T-helper 1 cell (primary cell): ENCODE measurements at places on chromosomes 6 and 20.
A peak's percentile ranks its signal among the peaks of the same experiment; 100 is the strongest.

GRCh38 chr6:39897698-39898097, 36.6 kb downstream of the MOCS1 start:
- no peak for DNase-seq

DNA sequence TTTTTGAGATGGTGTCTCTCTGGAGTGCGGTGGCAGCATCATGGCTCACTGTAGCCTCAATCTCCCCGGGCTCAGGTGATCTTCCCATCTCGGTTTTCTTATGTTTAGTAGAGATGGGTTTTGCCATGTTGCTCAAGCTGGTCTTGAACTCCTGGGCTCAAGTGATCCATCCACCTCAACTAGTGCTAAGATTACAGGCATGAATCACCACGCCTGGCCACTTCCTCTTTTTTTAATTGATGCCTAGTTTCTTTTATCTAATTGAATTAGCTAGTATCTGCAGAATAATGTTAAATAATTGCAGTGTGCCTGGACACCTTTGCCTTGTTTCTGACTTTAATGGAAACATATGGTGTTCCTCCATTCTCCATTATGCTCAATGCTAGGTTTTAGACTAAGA, 38.4 kb upstream of the SLC22A16 start:
- DNase-seq = no peak

DNA sequence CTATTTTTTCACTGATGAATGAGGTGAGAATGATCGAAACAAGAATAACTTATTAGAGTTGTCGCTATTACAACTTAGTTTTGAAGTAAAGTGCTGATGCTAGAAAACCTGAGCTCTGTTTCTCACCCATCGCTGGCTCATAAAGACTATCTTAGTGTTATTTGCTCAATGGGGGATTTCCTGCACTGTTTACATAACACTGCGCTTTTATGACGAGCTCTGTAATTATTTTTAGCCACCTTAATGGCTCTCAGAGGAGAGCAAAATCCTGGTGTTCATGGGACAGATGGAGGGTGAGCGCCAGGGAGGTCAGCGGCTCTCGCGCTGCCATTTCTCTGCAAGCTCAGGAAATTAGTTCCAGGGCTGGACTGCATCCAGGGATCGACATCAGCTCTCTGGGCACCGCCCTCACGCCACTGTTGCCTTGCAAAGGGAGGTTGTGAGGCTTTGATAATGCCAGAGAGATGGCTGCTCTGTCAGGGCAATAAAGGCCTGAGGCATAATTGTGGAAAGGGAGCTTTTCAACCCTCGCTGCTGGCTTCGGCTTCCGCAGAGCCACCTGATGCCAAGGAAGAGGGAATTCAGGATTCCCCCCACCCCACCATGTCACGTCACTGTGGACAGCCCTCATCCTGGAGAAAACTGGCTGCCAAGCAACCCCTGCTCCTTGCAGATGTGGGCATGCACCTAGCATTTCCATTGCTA, 72.0 kb downstream of the DACT2 start:
- no peak for DNase-seq

- DNase-seq = no peak
Observed at GRCh38 chr6:93319304-93319703, 100.1 kb downstream of the EPHA7 start.

DNA sequence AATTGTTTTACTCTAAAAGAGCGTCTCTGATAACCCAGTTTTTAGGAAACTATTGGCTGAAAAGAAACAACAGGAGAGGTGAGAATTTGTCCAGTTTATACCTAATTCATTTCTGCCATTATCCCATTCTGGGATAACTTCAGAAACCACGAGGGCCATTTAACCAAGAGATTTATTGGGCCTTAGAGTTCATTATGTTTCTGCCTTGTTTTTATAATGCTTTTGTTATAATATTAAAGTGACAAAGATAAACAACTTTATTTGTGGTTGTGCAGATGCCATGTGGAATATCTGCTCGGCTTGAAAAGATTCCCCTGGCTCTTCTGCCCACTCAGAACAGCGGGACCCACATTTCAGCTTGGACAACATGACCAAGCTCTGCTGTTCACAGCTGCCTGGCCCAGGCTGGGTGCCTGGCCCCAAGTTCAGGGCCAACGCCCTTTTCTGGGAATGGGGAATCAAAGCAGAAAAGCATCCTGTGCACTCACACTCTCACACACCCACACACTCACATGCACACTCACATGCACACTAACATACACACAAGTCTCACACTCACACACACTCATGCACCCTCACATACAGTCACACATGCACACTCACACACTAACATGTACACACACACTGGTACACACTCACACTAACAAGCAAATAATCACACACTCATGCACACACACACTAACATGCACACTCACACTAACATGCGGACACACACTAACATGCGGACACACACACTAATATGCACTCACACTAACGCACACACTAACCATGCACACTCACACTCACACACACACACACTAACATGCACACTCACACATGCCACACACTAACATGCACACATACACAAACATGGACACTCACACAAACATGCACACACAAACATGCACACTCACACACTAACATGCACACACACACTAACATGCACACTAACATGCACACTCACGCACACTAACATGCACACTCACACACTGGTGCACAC, 86.7 kb upstream of the NEDD9 start:
- no peak for DNase-seq

DNA sequence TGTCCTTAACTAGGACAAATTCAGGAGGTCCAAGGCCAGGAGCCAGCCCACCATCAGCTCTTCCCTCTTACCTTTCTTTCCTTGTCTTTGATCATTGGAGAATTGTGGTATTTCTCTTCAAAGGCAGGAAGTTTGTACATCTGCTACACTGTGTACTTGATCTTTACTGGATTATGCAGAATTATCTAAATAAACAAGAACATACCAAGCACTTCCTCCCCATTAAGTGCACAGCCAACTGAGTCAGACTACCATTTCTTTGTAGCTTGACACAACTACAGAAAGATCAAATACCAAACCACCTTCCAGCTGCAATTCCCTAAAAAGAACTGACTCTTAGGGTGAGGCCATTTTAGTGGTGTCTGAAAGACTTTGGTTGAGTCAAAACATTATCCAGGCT, 195.1 kb downstream of the HDGFL1 start:
- no peak for DNase-seq

- no peak for DNase-seq
Observed at GRCh38 chr6:92682516-92683398, 736.6 kb downstream of the EPHA7 start.

- DNase-seq = peak; percentile 42
Observed at GRCh38 chr20:57654363-57654997, 34.3 kb upstream of the ZBP1 start.

GRCh38 chr20:57522380-57523140, 2.4 kb downstream of the CTCFL start:
- DNase-seq = no peak

GRCh38 chr6:35521235-35521634, 8.5 kb upstream of the TULP1 start:
- DNase-seq = no peak

- no peak for DNase-seq
Observed at GRCh38 chr20:19322061-19322985, 109.9 kb downstream of the SLC24A3 start.

DNA sequence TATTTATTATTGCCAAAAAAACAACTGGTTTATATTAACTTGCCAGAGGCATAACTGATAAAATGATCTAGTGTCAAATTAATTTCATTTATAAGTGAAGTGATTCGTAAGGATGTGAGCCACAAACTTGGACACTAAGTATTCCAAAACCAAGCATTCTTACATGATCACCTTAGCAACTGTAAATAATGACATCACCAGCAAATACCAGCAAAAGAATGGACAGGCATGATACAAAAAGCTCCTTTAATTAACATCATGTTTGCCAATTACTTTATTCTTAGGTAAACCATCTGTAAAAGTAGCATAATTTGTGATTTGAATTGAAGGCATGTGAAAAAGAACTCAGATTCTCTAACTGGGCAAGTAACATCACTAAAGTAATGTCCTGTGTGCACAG, 17.2 kb upstream of the FNDC1 start:
- no peak for DNase-seq

GRCh38 chr20:33669873-33670640, 3.3 kb downstream of the ACTL10 start:
- DNase-seq = no peak

GRCh38 chr6:140208286-140208685, 833.8 kb upstream of the CITED2 start:
- DNase-seq = no peak

DNA sequence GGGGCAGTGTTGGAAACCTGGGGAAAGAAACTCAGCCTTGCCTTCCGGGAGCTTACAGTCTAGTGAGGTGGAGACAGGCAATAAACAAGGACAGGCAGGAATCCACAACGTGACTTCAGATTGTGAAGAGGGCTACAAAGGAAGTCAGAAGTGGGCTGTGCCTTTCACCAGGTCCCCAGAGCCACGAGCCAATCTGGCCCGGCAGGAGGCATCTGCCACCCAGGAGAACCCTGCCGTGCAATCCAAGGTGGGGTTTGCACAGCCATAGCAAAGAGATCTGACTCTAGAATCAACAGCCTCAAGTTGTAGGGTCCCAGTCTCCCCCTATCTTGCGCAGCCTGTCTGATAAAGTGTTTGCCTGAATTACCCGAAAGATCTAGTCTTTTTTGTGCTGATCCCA, 5.5 kb downstream of the SLC32A1 start:
- no peak for DNase-seq

DNA sequence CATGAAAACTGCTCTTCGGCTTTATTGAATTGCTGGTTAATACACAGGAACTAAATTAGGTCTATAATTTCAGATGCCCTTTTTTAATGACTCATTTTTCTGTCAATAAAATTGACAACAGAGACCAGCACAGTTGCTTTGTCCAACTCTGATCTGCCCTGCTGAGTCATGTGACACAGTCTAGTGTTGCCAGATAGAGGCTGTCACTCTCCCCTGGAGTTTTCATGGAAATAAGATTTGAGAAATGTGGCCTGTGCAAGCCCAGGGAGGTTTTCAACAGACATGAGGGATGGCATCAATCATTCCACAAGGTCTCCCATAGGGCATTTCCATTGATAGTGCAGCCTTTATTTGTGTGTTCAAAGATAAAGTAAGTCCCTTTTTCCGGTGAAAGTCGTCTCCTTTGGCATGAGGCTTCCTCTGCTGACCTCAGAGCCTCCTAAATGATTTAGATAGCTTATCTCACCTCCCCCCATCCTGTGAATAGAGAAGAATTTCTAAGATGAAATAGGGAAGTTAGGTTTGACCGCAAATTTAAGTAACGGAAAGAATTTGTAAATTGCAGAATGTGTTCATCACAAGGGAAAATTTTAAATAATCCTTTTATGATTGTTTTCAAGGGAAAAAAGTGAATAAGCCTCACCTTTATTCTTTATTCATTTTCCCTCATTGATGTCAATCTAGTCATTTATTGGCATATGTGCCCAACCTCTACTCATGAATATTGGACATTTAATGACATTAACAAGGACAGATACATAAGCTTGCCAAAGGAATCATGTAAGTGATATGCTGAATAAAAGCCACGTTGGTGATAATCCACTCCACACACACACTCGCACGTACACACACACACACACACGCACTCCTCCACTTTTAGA, 277.7 kb downstream of the ADGB start:
- no peak for DNase-seq

DNA sequence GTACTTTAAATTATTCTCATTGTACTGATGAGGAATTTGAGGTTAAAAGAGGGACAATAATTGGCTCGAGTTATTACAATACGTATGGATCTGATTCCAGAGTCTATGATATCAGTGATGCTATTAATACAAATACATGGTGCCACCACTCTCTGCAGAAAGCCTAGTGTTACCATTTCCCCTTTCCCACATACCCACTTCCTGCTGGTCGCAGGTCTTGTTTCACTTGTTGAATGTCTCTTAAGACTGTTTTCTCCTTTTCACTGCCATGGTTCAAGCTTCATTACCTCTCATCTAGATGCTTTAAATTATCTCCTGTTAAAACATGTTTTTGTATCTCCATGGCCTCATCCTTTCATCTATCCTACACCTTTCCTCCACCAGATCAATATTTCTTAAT, 62.0 kb downstream of the FHL5 start:
- no peak for DNase-seq

DNA sequence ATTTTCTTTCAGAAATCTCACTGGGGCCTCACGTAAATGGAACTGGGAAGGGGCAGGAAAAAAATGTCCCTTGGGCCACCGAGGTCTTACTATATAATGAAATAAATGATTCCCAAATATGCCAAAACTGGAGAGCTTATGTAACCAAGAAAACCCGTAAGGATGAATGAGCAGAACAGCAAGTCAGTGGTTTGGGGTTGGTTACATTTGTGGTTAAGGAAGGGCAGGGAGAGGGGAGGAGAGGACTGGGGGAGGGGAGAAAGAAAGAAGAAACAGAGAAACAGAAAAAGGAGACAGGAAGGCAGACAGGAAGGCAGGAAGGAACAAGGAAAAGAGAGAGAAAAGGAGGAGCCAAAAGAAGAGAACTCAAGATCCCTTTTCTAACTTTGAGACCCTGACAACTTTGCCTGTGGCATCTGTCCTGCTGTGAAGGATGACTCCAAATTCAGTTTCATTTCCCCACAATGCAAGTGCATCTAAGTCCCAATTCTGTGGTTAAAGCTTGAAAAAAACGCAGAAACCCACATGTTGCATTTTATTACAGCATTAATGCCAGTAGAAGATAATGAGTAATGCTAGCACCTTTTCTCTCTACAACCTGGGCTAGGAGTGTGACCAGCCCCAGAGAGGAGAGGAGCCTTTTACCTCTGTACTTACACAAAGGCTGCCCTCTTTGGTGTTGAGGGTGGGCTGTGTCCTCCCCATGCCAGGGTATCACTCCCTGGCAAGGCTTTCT, 10.8 kb upstream of the ARMC2 start:
- no peak for DNase-seq

DNA sequence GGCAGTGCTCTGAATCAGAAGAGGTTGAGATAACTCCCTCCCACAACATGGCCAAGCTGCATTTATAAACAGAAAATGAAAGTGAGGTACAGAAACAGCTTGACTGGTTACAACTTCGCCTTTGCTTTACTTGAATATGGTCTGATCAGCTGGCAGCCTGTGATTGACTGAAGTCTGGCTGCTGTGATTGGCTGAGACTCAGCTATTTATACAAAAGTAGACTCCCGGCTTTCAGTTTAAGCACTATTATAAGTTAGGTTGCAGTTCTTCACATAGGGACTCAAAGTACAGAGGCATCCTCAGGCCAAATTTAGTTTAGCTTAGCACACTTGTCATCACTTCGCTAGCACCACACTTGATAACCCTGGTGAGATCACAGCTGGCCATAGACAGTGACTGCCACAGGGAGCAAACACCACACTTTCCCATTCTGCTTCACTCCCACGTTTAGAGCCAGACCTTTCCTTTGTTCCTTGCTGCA, 362.6 kb downstream of the EPM2A start:
- DNase-seq = no peak

DNA sequence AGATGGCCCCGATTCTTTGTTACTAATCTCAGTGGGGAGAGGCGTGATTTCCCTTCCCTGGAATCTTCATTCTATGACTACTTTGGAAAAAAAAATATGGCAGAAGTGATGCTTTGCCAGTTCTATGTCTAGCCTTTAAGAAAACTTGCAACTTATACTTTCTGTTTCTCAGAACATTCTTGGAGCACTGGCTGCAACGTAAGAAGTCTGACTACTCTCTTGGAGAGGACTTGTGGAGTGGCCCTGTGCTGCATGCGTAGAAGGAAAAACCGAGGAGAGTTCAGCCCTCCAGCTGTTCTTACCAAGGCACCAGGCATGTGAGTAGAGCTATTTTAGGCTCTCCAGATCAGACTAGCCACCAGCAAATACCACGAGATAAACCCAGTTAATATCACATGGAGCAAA, 77.6 kb upstream of the STXBP5 start:
- DNase-seq = no peak
